GM23338 (cell line): ENCODE measurements at places on chromosomes 1 and 21. TPM values are rescaled to one million over a fixed set of nuclear protein-coding genes. Genes with fewer than 3 reads are reported as not detected.

DNA sequence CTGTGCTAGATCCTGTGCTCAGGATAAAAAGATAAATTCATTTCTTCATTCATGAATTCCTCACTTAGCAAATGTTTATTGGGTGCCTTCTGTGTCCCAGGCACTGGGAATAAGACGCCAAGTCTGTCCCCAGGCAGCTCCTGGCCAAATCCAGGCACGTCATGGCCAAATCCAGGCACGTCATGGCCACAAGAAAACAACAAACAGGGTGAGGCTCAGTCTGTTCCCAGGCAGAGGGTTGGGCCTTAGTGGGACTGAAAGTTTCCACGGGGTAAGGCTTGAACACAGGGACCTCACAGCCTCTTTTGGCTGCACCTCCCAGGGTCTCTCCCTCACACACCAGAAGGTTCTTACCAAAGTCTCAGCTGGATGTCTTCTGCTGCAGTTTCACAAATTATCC, 95.7 kb downstream of the PAX7 start:
- no peaks in the 10 kb centered on the region for H3K36me3 ChIP-seq
- no peak for DNase-seq
- H3K4me3 ChIP-seq = no peak overlapping the region
- 0 out of 2 replicates have a peak, but pooled peaks cover 5% of the 10 kb centered on the region for H3K27me3 ChIP-seq
- H3K27ac ChIP-seq = no peak overlapping the region

DNA sequence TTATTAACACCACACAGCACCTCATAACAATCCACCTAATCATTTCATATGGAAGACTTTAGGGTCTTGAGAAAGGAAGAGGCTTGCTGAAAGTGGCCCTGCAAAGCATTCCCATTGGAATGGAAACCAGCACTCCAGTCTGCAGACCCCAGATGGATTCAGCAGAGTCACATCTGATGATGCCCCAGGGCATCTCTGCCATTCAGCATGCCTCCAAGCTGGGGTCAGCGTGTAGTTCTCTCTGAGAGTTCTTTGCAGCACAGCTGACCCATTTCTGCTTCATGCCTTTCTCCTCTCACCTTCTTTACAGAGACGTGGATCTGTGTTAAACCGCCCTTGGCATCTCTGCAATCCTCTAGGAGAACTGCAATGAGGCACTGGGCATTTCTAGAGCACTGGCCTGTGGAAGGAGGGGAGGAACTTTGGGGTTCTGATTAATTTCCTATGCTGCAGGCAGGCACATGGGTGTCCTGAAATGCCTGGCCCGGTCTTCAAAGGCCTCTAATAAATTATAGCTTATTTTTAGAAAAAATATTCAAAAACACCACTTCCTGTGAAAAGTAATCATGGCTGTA, 2.6 kb upstream of the LUZP1 start:
- peaks cover 13% of the 10 kb centered on the region for H3K4me1 ChIP-seq

GRCh38 chr1:160076295-160076694, 5.0 kb upstream of the KCNJ9 start:
- H3K36me3 ChIP-seq = no peaks in the 10 kb centered on the region
- H3K27me3 ChIP-seq = peaks cover 46% of the 10 kb centered on the region
- H3K27ac ChIP-seq = no peak overlapping the region
- no peak overlapping the region for H3K4me3 ChIP-seq
- H3K4me1 ChIP-seq = peaks cover 1% of the 10 kb centered on the region

Gene THAP3
- total RNA-seq = 15.1 and 18.6 TPM in 2 replicates

DNA sequence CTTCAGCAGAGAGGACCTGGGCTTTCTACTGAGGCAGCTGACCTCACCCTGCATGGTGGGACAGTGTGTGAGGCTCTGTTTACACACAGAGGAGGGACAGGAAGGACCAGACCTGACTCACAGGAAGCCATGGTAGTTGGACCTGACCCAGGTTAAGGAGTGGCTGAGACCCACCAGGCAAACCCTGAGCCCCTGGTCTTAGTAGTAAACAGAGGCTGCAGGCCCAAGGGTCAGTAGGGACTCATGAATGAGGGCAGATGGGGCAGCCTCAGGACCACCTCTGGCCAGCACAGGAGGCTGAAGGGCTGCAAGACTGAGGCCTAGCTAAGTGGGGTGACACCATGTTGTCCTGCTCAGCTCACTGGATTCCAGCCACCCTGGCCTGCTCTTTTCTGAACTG, 273.2 kb downstream of the GRIK3 start:
- H3K4me1 ChIP-seq = no peaks in the 10 kb centered on the region; the same call in 1 of the 2 replicates
- H3K27ac ChIP-seq = no peak overlapping the region
- H3K4me3 ChIP-seq = no peak overlapping the region
- H3K27me3 ChIP-seq = no peaks in the 10 kb centered on the region
- no peak for DNase-seq
- no peaks in the 10 kb centered on the region for H3K36me3 ChIP-seq

- no peaks in the 10 kb centered on the region for H3K36me3 ChIP-seq
- DNase-seq = no peak
- H3K4me3 ChIP-seq = no peak overlapping the region
- peaks cover 7% of the 10 kb centered on the region for H3K4me1 ChIP-seq
- H3K27ac ChIP-seq = no peak overlapping the region
Measured at GRCh38 chr21:39006571-39007311, 176.5 kb downstream of the PSMG1 start.

DNA sequence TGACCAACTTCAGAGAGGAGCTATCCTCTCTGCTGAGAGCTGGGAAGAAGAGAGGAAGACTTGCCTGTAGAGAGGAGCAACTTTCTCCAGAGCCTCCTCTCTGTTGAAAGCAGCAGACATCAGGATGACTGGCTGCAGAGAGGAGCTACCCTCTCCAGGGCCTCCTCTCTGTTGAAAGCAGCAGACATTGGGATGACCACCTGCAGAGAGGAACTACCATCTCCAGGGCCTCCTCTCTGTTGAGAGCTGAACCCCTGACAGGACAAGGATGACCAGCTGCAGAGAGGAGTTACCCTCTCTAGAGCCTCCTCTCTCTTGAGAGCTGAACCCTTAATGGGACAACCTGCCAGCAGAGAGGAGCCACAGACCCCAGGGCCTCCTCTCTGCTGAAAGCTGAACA, 83.0 kb upstream of the GJB5 start:
- no peak for DNase-seq
- H3K36me3 ChIP-seq = no peaks in the 10 kb centered on the region; the same call in 1 of the 2 replicates
- no peaks in the 10 kb centered on the region for H3K4me1 ChIP-seq
- no peak overlapping the region for H3K27ac ChIP-seq

DNA sequence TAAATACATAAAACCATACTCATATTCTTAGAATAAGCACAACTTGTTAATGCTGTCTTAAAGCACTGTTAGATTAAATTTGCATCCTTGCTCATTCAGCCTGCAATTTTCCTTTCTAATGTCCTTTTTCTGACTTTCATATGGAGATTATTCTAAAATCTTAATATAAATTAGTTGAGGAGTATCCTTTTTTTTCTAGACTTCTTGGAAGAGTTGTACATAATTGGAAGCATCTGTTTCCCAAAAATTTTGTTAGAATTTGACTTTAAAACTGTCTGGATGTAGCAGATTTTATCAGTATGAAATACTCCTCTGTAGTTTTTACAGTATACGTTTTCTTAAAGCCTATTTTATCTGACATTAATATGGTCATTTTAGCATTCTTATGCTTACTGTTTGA, 9.7 kb downstream of the KIFAP3 start:
- no peaks in the 10 kb centered on the region for H3K36me3 ChIP-seq
- no peaks in the 10 kb centered on the region for H3K27me3 ChIP-seq
- no peak overlapping the region for H3K4me3 ChIP-seq
- H3K4me1 ChIP-seq = no peaks in the 10 kb centered on the region
